ENCODE measurements at places on chromosomes 4 and X. TPM values are rescaled to one million over a fixed set of nuclear protein-coding genes. Genes with fewer than 3 reads are reported as not detected.

TRIM2 gene
- 83.1 TPM for total RNA-seq

GAGE12F gene
- total RNA-seq = not detected

GRCh38 chr4:39510348-39510929, 16.8 kb downstream of the UGDH start:
- no peak for DNase-seq

- no peak for DNase-seq
Measured at GRCh38 chrX:77412631-77413030, 34.6 kb upstream of the FGF16 start.

GRCh38 chr4:158750379-158750778, 18.4 kb upstream of the FNIP2 start:
- DNase-seq = no peak

- DNase-seq = no peak
Measured at GRCh38 chrX:126770179-126770578, 49.4 kb upstream of the PRR32 start.

DNA sequence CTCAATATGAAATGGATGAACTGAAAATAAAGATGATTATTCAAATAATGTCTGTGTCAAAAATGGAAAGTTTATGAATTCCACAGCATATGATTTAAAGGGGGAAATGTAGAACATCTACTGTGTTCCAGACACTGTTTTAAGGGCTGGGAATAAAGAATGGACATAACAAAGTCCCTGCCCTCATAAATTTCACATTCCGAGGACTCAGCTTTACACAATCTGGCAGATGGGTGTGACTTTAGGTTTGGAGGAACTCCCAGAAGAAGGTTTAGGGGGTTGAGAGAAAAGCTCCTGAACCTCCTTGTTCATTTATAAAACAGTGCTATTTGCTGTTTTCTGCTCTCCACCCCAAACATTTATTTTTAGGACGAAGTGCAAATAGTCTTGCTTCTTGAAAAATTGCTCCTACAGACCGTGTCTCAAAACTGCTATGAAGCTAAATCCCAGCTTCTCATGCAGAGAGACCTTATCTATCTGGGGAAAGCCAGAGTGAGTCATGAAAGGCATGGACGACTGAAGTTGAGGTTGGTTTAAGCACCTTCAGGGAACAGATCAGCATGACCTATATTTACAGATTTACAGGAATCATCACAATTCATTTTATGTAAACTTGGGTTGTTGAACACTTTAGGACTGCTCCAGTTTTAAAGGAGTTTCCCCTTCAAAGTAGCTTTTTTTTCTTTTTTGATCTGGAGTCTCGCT, 184.3 kb downstream of the HS6ST2 start:
- no peak for DNase-seq

Data from type B pancreatic cell (in vitro differentiated cells).